ENCODE measurements at places on chromosomes 3 and 15.

- no peak for DNase-seq
Observed at GRCh38 chr15:80582816-80583423, 112.2 kb upstream of the ABHD17C start.

- DNase-seq = no peak
Observed at GRCh38 chr15:99086327-99086667, 18.6 kb upstream of the SYNM start.

GRCh38 chr15:74869726-74870407 lies 3.3 kb downstream of the SCAMP2 start:
- DNase-seq = no peak

DNA sequence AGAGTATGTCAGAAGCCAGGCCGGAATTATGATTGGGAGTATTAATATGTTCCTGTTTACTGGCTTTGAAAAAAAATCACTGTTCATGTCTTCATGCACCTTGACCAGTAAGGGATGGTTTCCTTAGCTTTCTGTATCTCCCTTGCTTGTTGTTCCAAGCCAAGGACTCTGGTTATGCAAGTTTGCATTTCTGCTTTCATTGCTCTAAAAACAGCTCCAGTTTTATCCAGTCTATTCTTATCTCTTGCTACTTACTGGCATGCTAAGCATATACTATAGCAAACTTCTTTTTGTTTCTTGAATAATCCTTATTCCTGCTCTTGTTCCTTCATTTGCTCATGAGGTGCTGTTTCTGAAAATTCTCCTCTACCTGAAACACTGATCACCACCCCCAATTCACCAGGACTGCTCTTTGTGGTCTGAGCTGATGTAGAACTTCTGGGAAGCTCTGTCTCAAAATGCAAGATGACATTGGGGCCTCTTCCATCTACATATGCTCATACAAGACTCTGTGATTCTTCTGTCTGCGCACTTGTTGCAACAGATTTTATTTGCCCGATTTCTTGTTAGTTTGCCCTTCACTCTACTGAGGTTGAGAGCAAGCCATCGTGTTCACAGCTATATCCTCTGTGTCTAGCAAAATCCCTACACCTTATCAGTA lies 173.0 kb downstream of the EBLN2 start:
- DNase-seq = no peak

- DNase-seq = no peak
Observed at GRCh38 chr3:138199851-138200250, 12.8 kb downstream of the ARMC8 start.

GRCh38 chr15:59266028-59266427 lies 59.4 kb downstream of the LDHAL6B start:
- no peak for DNase-seq

GRCh38 chr3:44396200-44397171 lies 57.9 kb downstream of the TCAIM start:
- DNase-seq = no peak

GRCh38 chr3:59746585-59746984 lies 696.8 kb upstream of the CFAP20DC start:
- no peak for DNase-seq

GRCh38 chr3:100068826-100069225 lies 45.5 kb downstream of the FILIP1L start:
- DNase-seq = peak; percentile 59

DNA sequence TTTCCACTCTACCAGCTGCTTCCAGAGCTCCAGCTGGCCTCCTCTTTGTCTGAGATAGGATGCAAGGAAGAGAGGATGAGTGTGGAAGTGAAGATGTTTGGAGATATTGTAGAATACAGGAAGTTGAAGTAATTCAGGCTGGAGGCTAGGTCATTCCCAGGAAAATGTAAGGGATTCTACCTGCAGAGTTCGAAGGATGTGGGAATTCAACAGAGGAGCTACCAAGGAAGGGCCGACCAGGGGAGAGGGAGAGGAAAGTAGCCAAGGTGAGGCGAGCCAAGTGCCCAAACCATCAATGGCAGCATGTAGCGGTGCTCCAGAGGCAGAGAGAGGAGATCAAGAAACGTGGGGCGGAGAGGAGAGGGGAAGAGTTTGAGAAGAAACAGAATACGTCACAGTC lies 49.0 kb upstream of the EPHB3 start:
- no peak for DNase-seq

DNA sequence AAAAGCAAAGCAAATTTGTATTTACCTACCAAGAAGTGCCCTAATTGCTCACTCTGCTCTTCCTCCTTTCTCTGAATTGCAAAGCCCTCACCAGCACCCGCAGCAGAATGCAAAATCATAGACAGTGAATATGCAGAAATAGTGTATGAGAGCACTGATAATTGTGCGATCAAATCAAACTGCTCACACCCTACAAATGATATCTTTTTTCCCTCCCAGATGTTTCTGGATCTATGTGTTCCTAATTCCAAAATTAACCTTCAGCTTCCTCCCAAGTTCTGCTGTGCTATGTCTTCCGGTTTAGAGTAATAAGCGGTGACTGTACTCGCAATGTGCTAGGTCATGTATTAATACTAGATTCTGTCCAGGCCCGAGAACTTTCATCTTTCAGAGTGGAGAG lies 3.4 kb downstream of the GHSR start:
- DNase-seq = no peak

GRCh38 chr3:100231668-100232067 lies 29.1 kb upstream of the TBC1D23 start:
- DNase-seq = no peak

- peak; percentile 4 for DNase-seq
Observed at GRCh38 chr3:73966733-73967132, 342.0 kb upstream of the PDZRN3 start.

GRCh38 chr3:35523838-35524237 lies 115.5 kb upstream of the ARPP21 start:
- DNase-seq = peak; percentile 31

GRCh38 chr15:61295239-61295638 lies 66.1 kb upstream of the RORA start:
- DNase-seq = no peak

DNA sequence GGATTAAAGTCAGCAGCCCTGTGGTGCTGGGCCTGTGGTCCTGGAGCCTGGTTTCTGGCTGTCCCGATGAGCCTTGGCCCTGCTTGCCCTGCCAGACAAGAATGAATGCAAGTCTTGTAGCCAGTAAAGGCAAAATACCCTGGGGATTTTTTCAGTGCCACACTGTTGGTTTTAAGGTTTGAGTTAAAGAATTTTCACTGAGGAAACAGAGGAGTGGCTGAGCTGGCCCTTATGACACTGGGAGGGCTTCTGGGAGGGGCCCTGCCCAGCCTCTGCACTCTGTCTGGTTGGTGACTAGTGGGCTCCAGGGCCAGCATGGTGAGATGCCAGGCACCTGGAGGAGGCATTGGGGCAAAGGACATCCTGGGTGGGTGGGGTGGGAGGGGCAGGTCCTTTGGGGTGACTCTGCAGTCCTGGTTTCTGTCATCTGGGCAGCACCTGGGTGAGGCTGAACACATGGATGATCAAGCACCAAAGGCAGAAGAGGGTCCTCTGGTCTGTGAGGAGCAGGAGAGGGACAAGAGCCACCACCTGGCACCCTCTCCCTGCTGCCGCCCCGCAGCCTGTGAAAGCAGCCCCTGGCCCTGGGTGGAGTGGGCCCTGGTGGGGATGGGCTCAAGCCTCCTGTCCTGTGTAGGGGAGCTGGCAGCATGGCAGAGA lies 12.5 kb upstream of the PLA2G4E start:
- no peak for DNase-seq

- DNase-seq = no peak
Observed at GRCh38 chr3:152477422-152477821, 208.7 kb downstream of the MBNL1 start.

DNA sequence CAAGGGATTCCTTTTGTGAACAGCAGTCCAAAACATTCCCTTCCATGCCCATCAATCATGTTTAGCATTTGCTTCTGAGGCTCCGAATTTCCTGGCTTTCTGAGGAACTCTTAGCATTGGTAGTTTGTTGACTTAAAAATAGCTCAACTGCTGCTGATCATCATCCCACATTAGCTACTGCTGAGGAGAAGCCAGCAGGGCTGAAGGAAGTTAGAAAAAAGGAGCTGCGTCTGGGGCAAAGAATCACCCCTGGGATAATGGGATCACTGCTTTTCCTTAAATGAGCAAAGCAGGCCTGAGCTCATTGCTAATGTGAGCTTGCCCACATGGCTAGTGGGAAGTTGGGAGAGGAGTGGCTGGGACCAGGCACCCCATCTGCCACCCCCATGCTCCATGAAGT lies 39.8 kb downstream of the CYP19A1 start:
- no peak for DNase-seq

- no peak for DNase-seq
Observed at GRCh38 chr3:149493315-149494021, 19.0 kb downstream of the TM4SF4 start.

DNA sequence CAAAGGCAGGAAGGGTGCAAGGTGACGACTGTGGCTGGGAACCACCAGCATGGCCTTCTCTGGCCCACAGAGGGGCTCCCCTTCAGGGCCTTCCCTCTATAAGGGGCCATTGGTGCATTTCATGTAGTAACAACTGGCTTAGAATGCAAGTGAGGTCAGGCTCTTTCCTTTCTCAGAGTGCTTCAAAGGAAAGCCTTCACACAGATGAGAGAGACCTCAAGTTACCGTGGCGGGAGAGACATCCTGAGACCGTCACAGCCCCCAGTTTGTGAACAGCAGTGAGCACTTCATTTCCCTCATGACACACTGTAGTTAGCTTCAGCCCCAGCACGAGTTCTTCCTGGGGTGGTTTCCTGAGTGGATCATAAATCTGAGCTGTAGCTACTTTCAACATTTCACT lies 96.6 kb upstream of the LIMD1 start:
- DNase-seq = no peak

DNA sequence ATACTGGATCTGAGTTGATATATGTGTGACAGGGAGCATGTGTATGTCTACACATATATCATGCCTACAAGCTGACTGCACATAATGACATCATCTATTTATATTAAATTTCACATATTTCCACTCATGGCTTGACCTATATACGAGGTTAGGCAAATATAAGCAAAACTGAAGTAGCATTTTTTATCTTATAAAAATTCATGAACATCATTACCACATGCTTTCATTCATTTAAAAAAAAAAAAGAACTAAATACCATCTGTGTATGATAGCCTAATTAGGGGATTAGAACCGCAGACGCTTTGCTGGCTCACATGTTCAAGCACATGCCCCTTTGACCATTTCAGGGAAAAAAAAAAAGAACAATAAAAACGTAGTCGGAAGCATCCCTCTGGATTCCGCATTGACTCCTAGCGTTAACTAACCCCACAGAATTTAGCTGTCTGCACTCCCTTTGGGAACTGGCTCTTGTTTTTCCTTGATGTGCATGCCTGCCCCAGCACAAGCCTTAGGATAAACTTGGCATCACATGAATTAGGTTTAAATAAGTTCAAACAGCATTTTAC lies 888.4 kb downstream of the ROBO1 start:
- no peak for DNase-seq

DNA sequence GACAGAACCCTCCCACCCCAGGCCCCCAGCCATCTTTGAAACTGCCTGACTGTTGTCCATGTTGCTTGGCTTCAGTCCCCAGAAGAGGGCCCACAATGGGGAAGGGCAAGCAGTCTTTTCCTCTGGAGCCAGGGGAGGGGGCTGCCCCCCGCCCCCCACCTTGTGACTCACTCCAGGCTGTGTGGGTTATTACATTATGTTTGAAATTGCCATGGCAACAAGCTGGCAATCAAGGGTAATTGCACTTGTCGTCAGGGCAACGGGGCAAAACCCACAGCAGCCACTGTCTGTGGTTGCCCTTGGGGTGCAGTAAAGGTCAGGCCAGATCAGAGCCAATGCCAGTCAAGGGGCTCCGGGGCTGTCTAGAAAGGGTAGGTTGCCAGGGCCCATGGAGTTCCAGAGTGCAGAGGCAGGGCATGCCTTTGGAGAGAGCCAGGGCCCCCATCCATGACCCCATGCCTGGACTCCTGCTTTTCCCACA lies 3.1 kb upstream of the CAMKV start:
- DNase-seq = no peak

DNA sequence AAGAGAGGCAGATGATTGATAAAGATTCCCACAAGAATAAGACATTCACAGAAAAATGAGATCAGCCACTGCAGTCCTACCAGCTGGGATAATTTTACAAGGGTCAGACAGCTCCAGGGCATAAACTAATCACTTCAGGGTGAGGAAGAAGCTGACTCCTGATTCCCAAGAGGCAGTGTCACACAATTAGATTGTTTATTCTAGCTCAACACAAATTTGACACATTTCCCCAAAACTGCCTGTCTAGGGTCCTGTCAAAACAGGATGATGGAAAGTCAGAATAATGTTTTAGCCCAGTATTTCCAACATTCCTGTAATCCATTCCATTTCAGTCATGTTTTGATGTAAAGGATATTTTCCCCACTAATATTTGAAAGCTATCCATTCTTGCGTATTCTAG lies 110.8 kb downstream of the TNIK start:
- no peak for DNase-seq

- no peak for DNase-seq
Observed at GRCh38 chr3:143294188-143294587, 174.6 kb downstream of the CHST2 start.

- no peak for DNase-seq
Observed at GRCh38 chr3:146343551-146343950, 92.6 kb upstream of the PLSCR4 start.

DNA sequence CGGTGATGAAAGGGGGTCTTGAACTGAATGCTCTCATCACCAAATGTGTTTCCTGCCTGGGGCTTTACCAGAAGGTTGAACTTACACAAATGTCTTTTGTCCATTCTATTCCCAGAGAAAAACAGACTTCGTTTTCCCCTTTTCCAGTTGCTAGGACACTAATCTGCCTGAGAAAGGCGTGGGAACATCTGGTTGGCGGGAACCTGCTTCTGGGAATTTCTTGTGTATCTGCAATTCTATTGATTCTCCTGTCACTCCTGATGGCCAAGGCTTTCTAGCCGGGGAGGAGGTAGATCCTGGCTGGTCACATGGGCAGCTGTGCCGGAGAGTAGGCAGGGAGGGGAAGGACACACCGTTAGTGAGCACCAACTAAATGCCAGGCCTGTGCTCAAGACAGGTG lies 31.1 kb upstream of the CCDC174 start:
- no peak for DNase-seq

DNA sequence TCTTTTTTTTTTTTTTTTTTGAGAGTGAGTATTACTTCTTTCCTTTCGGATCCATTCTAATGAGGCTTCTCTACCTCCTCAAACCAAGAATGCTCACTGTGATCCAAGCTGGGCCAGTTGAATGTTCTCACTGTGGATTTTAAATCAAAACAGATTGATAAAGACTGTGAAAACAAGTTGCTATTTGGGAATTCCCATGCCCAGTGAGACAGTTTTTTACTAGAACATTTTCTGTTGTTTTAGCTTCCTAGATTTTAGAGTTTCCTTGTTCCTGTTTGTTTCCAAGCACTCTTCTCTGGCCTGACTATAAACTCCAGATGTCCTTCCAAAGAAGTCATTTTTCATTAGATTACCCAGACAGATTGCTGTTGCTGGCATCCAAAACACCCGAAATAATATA lies 60.1 kb upstream of the GALNT15 start:
- DNase-seq = no peak
